ENCODE measurements at places on chromosomes 7 and 10.

DNA sequence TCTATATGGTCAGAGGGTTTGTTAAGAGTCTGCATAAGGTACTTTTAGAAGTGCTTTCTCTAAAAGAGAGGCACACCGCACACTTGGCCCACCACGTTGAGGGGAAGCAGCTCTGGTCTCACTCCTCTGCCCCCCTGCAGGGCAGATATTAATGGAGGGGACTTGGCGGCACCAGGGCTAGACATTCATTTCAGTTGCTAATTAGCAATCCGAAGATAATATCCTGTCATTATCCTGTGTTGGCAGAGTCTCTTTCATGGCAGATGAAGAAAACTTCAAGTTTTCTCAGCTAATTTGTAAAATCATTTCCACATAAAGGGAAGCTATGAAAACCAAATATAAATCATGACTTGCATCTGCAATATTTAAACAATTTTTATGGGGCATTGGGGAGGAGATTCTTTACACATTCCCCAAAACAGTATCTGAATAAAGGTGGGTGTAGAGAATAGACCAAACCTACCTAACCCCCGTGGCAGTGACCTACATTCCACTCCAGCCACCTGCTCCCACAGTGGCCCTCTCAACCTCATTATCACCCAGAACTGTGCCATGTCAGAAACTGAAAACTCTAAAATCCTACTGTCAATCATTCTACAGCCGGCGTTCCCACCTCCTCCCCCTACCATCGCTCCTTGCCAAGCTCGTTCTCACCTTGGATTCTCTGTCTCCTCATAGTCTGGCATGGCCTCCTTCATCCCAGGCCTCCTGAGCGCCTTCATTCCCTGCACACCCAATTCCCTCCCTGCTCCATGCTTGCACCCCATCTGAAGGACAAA lies 54.1 kb upstream of the STK17A start:
- DNase-seq: no peak

- no peak for DNase-seq
Observed at GRCh38 chr10:82400841-82401240, 525.8 kb downstream of the NRG3 start.

DNA sequence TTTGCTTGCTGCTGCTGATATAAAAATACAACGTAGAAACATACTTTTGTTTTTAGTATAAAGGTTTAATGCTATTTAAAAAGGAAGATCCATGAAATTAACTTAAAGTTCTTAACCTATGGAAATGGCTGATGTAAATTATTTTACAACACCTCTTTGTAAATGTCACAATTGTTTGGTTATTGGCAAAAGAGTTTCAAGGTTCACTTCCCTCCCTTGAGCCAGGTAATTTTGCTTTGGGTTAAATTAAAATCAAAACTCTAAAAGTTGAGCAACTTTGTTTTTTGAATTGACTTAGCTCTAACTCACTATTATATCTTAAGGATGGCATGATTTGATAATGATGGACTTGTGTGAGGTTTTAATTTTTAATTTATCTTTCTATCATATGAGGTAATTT lies 39.2 kb upstream of the CYP2C18 start:
- no peak for DNase-seq

DNA sequence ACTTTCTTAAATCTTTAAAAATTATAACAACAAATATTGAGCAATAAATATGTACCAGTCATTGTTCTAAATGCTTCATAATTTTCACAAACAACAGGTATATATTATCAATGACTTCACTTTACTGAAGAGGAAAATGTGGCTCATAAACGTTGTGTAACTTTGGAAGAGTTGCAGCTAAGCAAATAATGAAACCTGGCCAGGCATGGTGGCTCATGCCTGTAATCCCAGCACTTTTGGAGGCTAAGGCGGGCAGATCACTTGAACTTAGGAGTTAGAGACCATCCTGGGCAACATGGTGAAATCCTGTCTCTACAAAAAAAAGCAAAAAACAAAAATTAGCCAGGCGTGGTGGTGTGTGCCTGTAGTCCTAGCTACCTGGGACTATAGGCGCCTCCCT lies 71.9 kb upstream of the AMPH start:
- no peak for DNase-seq

- no peak for DNase-seq
Observed at GRCh38 chr10:132920101-132920925, 22.1 kb downstream of the CFAP46 start.

DNA sequence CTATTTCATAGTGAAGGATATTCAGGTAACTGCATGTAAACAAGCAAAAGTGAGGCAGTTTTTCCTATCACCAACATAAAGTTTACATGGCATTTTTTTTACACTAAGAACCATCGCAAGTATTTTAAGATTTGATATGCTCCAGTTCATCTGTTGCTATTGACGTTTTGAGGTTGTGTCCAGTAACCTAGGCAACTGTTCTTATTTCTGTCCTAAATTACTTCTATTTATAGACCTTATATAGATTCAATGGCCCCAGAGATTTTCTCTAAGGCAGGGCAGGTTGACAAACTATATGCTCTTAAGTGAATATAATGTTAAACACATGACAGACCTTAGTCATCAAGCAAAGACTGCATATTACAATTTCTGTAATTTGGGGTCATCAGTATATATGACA lies 830.2 kb upstream of the LRRTM3 start:
- no peak for DNase-seq

- DNase-seq: no peak
Observed at GRCh38 chr10:132465889-132466519, 69.0 kb downstream of the PWWP2B start.

DNA sequence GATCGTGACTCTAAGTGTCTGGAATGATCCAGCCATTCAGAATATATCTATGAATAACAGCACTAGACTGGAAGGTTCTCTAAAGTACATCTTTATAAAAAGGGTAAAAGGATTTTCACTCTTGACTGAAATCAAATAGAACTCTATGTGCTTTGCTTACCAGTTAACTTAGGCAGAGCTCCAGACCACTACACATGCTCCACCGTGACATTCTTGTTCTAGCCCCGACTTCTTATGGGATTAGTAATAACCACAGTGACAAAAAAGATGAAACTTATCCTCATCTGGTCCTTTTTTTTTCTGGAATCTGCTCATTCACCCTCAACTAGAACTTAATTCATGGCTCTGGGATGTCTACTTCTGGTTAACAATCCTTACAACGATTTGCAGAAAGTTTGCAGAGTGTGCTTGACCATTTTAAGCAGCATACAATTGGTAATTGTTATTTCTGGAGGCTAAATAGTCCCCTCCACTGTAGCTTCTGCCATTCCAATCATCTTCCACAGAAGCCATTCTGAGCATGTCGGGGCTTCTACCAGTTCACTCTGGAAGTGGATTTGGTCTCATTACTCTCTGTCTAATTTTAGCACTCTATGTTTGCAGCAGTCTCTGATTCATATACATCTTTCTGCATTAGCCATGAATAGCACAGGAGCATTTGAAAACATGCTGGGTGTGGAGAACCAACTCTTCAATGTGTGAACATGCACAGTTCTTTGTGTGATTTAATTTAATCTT lies 163.7 kb upstream of the CDC14C start:
- DNase-seq: no peak

- DNase-seq: no peak
Observed at GRCh38 chr10:66877361-66877760, 48.5 kb upstream of the LRRTM3 start.

DNA sequence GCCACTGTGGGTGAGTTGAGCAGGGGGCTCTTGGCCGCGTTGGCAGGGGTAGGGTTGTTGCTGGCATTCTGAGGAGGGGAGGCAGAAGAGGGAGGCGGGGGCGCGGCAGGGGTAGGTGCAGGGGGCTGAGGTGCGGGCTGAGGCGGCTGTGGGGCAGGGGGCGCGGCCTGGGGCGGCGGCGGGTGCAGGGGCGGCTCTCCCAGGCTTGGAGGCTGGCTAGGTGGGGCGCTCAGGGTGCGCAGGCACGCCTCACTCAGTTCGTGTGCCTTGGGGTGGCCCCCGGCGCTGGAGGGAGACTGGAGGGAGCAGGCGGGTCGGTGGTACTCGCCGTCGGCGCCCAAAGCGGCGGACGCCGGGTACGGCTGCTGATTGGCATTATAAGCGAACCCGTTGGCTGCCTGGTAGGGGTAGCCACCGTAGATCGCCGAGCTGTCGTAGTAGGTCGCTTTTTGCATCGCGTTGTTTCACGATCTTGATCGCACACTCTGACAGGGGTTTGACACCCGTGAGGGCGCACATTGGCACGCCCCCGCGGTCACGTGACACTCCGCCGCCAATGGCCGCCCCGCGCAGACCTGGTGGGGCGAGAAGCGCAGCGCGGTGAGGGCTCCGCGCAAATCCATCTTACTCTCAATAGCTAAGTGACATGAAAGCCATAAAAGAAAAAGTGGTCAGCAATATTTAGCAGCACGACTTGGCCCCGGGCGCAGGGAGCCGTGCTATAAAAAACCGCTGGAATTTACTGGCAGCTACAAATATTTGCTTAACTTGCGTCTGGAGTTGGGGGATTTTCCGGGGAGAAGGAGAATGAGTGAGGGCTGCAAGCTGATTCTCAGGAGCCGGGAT lies 7.9 kb upstream of the HOXA2 start:
- DNase-seq: no peak

- DNase-seq: no peak
Observed at GRCh38 chr10:70441161-70441894, at the start of gene NODAL. Gene NODAL (minus strand): TSS chr10:70441681. CDS start chr10:70441667, 14 bp downstream.

DNA sequence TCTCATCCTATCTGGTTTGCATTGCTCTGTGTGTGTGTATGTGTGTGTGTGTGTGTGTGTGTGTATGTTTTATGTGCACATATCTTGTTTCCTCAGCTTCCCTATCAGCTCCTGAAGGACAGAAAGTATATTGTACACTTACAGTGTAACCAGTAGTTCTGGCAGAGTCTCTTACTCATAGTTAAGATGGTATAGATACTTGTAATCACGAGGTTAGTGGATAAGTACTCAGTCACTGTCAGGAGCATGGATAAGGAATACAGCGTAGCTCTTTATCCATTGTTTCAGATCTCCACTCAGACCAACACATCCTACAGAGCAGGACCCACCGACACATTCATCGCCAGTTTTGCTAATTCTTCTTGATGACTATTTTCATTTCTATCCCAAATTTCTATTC lies 275.0 kb downstream of the TSPAN12 start:
- no peak for DNase-seq

DNA sequence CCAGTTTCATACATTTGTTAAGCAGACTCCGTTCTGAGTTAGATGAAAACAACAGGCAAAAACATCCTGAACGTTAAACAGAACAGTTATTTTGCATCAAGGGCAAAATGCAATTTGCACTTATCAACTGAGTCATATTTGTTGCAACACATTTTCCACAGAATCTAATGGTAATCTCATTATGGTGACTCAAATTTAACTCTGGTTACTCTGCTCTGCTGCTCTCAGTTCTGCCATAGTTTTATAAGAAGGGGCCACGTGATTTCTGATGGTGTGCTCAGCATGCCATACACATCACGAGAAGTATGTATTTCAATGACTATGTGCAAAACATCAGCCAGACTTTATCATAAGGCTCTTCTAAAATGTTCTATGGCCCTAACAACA lies 148.8 kb downstream of the CHCHD3 start:
- no peak for DNase-seq

- DNase-seq: no peak
Observed at GRCh38 chr10:74282848-74283210, 131.8 kb downstream of the ADK start.

- no peak for DNase-seq
Observed at GRCh38 chr7:74466196-74466813, 12.6 kb downstream of the GTF2IRD1 start.
